H1 (cell line): ENCODE measurements at places on chromosomes 16 and 17. TPM values are rescaled to one million over a fixed set of nuclear protein-coding genes. Genes with fewer than 3 reads are reported as not detected.

MYH2 gene
- total RNA-seq, result 9.0 and 9.5 TPM in 2 replicates

SPN gene
- total RNA-seq, result 1.6 and 1.8 TPM in 2 replicates

SLC47A1 gene
- 1.5 and 2.2 TPM in 2 replicates for total RNA-seq

DNA sequence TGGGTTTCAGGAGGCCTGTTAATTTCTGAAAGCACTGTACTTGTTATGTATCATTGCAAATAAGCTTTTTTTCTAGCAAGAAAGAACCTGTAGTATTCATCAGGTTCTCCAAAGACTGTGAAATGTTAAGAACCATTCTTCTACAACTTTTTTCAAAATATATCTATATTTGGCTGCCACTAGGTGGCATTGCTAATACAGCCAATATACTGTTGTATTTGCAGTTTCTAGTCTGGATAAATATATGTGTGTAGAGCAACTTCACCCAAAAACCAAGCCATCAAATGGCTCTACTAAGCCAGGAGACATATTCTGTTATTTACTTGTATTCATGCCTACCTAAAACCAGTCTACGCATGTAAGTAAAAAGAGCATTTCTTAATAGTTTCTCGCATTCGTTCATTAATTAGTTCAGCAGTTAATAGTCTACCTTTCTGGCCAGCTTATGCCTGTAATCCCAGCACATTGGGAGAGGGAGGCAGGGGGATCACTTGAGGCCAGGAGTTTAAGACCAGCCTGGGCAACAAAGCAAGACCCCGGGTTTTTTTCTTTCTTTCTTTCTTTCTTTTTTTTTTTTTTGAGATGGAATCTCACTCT is 39.5 kb downstream of the VMP1 start:
- no peaks in the 10 kb centered on the region for H3K4me1 ChIP-seq
- no peak for DNase-seq
- H3K27me3 ChIP-seq, result no peaks in the 10 kb centered on the region
- no peak overlapping the region for H3K27ac ChIP-seq

GRCh38 chr16:75589306-75589705 is 23.1 kb downstream of the GABARAPL2 start:
- no peaks in the 10 kb centered on the region for H3K27me3 ChIP-seq
- DNase-seq, result no peak
- H3K27ac ChIP-seq, result no peak overlapping the region; the same call in 1 of the 2 replicates
- H3K36me3 ChIP-seq, result no peaks in the 10 kb centered on the region; the same call in 1 of the 2 replicates

DNA sequence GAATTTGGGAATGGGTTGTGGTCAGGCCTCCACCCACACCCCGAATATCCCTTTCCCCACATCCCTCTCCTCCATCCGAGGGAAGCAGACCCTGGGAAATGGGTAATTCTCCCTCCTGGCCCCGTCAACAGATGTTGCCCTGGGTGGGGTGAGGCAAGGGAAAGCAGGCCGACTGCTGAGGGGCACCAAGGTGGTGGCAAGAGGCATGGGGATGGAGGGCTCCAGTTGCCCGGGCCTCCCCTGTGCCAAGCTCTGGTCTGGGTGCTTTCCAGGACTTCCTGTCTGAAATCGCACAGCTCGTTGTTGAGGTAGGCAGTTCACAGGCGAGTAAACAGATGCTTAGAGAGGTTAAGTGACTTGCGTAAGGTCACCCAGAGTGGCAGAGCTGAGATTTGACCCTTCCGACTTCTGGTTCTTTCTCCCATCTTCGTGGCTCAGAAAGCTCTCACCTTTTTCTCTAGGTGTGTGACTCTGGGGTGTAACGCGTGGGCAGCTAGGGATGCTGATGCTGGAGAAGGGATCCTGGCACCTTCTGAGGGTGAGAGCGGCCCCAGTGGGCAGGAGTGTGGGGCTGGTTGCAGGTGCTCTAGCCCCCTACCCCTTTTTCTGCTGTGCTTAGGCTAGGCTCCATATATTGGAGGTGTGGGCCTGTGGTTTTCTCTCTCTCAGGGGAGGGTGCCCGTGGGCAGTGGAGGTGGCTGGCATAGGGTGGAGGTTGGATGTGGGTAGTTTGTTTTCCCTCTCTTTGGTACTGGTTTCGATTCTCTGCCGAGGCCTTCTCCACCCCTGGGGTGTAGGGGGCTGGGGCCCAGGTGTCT is 17.2 kb downstream of the RARA start:
- H3K4me3 ChIP-seq, result no peak overlapping the region
- no peaks in the 10 kb centered on the region for H3K36me3 ChIP-seq
- DNase-seq, result no peak
- no peak overlapping the region for H3K27ac ChIP-seq

GRCh38 chr16:89828199-89828869 is at the start of gene SPIRE2:
Gene SPIRE2 (plus strand): TSS chr16:89828475. CDS start chr16:89828551, 76 bp downstream.
- peaks cover 5% of the 10 kb centered on the region for H3K4me1 ChIP-seq
- no peaks in the 10 kb centered on the region for H3K27me3 ChIP-seq
- no peaks in the 10 kb centered on the region for H3K36me3 ChIP-seq
- no peak within 1 kb of the TSS for H3K27ac ChIP-seq
- H3K4me3 ChIP-seq, result peak within 1 kb of the TSS; percentile 83

DNA sequence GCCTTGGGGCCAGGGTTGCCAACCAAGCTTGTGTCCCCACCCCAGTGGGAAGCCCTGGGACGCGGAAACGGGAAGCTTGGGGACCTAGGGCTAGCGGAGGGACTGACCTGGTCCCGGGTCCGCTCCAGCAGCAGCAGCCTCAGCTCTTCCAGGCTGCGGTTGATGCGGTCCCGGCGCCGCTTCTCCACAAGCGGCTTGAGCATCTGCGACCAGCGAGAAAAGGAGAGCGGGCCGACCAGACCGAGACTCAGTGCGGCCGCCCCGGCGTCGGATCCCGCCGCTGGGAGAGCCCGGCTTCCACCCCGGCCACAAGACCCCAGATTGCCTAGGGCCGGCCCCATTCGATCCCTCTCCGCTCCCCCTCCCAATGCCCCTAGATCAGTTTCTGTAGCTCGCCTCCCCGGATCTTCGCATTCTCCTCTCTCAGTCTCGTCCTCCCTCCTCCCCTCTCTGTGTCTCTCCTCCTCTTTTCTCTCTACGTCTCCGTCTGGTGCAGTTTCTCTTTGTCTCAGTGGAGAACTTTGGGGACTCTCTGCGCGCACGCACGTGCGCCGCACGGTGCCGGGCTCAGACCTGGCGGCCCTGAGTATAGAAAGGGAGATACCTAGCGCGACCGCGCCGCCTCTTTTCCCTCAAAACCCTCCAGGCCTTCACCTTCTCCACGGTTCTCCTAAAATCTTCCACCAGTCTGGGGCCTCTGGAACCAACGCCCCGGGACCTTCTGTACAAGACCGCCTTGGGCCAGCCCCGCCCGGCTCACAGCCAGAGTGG is 797 bp downstream of the HES7 start:
- no peak overlapping the region for H3K27ac ChIP-seq
- H3K36me3 ChIP-seq, result no peaks in the 10 kb centered on the region
- H3K27me3 ChIP-seq, result peaks cover 53% of the 10 kb centered on the region
- DNase-seq, result no peak
- H3K4me1 ChIP-seq, result peaks cover 13% of the 10 kb centered on the region
- H3K4me3 ChIP-seq, result peak overlapping the region; percentile 54

- no peaks in the 10 kb centered on the region for H3K4me1 ChIP-seq
- H3K36me3 ChIP-seq, result no peaks in the 10 kb centered on the region
- DNase-seq, result no peak
Measured at GRCh38 chr17:59506894-59507726, 58.3 kb upstream of the DHX40 start.
